ENCODE measurements at places on chromosomes 2 and 18.

DNA sequence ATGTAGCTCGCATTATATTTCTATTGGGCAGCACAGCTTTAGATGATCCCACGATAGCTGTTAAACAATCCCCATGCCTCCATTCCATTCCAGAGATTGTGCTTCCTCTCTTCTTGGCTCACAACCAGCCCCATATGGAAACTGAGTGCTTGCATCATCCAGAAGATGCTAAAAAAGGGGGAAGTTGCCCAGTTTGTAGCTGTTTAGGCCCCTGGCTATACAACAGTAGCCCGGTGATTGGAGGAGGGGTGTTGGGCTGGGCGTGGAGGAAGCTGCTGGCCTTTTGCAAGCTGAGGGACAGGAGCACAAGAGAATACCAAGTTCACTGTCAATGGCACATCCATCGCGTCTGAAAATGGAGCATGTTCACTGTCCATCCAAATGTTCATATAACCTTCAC, 360.2 kb downstream of the ALK start:
- DNase-seq = no peak

- DNase-seq = no peak
Measured at GRCh38 chr18:32349728-32350395, 120.8 kb downstream of the GAREM1 start.

DNA sequence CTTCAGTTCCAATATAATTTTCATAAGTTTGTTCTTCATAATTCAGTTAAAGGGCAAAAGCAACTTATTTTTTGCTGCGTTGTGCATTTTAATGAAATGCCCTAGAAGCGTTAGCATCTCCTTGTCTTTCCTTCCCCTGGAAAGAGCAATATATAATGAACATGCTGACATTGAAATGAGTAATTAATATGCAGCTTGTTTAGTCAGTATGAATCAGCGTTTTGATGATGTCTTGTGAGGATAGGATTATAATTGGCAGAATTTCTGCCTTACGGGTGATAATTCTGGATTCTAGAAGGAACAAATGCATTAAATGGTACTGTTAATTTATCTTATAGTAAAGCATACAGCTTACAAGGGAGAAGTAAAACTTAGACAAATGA, 152.3 kb upstream of the MMADHC start:
- DNase-seq = no peak

GRCh38 chr2:178275600-178275999, 81.3 kb downstream of the OSBPL6 start:
- no peak for DNase-seq

DNA sequence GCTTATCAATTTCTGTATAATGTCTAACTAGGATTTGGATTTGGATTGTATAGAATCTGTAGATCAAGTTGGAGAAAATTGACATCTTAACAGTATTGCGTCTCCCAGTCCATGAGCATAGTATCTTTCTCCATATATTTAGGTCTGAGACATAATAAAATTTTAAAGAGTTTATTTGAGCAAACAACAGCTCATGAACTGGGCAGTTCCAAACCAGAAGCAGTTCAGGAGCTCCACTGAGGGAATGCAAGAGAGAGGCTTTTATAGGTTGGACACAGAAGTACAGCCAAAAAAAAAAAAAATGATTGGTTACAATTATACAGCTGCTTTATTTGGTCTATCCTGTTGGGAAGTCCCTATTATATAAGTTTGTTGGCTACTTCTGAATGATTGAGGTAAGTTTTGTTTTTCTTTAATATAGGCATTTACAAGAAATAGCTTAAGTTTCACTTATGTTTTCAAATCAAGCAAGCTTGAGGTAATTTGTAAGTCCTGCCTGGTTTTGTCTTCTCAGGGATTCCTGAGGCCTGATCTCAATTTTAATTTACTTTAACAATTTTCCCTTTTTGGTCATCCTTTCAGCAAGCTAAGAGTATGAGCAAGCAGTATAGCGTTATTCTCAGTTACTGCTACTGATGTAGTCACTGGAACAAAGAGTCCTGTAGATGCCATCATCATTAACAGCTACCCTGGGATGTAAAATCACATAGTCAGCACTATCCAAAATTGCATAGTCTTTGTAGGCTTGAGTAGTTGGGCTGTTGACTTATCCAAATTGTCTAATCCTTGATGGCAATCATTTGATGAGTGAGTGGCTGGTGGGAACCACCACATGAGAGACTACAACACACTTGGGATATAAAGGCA, 27.5 kb upstream of the RUFY4 start:
- DNase-seq = no peak

DNA sequence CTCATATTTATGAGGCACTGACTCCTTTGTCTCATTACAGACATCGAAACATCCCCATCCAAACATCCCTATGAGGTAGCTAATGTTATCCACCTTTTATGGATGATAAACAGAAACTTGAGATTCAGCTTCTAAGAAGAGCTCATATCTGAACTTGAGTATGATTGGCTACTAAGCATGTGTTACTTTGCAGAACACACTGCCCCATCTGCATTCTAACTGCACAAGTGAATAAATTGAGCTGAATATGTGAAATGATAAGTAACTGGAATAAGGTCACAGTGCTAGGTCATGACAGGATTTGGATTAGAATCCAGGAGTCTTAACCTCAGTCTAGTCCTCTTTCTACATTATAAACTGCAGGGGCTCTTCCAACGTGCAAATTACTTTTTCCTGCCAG, 172.7 kb downstream of the SETBP1 start:
- no peak for DNase-seq

GRCh38 chr2:144431998-144432397, 87.9 kb downstream of the ZEB2 start:
- DNase-seq = no peak

Measured in neuronal stem cell (in vitro differentiated cells).